ENCODE measurements at places on chromosomes 16 and 17.

DNA sequence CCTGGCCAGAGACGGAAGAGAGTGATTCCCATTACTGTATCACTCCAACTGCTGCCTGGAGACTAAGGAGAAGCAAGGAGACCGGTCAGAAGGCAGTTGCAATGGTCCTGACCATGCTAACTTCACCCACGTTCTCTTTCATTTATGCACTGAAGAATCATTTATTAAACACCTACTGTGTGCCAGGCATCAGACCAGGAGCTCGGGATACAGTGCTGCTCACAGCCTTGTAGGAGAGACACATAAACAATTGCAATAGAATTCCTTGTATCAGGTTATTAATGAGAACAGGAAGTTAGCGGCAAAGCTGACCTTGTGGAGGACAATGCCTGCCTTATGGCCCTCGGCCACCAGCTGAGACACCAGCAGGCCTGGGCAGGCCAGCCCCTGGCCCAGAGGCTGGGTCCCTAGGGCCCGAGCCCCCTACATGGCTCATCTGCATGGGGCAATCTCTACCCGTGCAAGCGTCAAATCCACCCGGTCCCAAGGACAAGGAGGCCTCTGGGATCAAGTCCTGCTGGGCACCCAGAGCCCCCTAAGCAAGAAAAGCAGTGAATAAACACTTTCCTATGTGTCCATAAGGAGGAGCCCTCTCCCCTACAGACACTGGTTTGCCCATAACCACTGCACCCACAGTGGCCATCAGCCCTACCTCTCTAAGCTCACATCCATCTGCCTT lies 8.6 kb upstream of the ENPP7 start:
- no peak for DNase-seq

DNA sequence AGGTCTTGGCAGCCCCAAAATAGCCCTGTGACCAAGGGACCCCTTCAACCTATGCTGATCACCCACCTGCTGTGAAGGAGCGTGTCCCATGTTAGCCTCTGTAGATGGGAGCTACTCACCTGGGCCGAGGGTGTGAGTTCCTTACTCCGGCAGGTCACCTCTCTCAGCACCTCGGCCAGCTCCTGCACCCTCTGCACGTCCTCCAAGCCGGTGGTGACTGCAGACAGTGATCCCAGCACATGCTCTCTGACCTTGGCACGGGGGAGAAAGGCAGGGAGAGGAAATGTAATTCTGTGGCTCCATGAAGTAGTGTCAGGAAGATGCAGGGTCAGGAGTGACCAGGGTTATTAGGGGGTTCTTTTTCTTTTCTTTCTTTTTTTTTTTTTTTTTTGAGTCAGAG lies 67.7 kb upstream of the BCO1 start:
- no peak for DNase-seq

DNA sequence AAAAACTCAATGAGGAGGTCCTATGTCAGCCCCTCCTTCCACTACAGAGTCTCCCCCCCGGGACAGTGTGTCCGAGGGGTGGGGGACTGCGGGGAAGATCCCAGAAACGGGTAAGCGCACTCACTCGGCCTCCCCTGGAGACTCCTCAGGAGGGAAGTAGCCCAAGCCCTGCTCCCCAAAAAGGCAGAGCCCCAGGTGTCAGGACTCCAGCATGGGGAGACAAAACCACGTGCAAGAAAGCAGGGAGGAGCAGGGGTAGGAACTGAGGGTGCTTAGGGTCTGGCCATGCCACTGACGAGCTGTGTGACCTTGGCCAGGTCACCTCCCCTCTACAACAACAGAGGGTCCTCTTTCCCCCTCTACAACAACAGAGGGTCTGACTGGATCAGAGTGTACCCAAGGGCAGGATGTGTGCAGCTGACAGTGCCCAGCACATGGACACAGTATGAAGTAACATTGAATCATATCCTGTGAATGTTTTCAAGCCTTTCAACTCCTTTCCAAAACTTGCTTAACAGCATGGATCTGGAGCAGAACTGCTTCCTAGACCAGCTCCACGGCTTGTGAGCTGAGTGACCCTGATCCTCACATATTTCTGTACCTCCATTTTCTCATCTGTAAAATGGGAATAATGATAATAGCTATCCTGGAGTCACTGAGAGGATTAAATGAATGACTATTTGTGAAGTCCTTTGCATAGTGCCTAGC lies 2.1 kb upstream of the NAGS start:
- DNase-seq, result no peak

- DNase-seq, result no peak
These were observed 405.0 kb downstream of the WWOX start for GRCh38 chr16:78504401-78504851.

GRCh38 chr16:12496186-12496585 lies 307.5 kb downstream of the CPPED1 start:
- no peak for DNase-seq

DNA sequence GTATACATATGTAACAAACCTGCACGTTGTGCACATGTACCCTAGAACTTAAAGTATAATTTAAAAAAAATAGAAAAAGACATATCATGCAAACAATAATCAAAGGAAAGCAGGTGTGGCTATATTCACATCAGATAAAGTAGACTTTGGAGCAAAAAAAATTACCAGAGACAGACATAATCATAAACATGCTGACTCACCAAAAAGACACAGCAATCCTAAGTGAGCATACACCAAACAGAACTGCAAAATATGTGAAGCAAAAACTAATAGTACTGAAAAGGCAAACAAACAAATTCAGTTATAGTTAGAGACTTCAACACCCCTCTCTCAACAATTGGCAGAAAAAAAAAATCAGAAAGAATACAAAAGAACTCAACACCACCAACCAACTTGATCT lies 29.9 kb downstream of the SHCBP1 start:
- no peak for DNase-seq

- no peak for DNase-seq
These were observed 15.0 kb downstream of the TRPV1 start for GRCh38 chr17:3594051-3594800.

- DNase-seq, result no peak
These were observed 11.3 kb upstream of the DHRS7C start for GRCh38 chr17:9802697-9803096.

DNA sequence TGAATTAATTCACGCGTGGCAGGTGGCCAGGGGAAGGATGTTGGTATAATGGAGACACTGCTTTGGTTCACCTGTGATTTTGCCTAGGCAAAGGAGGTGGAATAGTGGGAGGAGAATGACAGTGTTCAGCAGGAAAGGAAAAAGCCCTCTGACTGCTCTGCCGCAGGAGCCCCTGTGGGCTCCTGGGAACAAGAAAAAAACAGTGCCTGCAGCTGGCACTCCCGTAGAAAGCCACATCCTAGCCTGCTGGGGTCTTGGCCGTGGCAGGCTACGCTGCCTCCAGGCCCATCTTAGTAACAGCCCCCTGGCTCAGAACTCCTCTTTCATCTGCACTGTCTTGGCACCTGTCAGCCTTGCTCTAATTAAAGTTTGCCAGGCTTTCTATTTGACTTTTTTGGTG lies 20.6 kb downstream of the ADORA2B start:
- DNase-seq, result no peak

GRCh38 chr16:4936181-4936990 lies 562 bp downstream of the PPL start:
- no peak for DNase-seq

- DNase-seq, result peak; percentile 76
These were observed 9.0 kb upstream of the ZFP90 start for GRCh38 chr16:68529931-68530701.

GRCh38 chr16:58127033-58127556 lies 2.1 kb downstream of the CFAP20 start:
- peak; percentile 56 for DNase-seq

DNA sequence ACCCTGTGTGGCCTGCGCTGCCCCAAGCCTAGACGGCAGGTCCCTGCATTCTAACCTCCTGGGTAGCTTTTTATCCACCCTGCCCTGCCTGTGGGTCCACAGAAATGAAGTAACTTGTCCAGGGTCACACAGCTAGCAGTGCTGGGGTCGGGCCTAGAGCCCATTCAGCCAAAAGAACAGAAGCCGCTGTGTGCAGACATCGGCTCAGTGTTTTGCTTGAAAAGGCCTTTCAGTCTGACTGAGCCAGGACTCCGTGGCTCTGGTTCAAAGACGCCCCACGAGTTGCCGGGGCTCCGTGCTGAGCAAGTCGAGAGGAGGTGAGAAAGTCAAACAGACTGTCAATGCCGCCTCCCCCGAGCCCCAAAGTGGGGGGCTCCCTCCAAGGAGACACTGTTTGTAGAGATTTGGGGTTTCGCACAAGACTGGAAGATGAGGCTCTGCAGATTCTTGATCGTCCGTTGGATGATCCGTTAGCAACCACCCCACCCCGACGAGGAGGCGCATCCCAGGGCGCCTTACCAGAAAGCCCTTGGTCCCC lies 226.2 kb downstream of the NTN1 start:
- DNase-seq, result no peak

GRCh38 chr17:48498164-48498850 lies 32.5 kb downstream of the HOXB1 start:
- DNase-seq, result no peak

GRCh38 chr16:47317465-47318240 lies 143.2 kb downstream of the ITFG1 start:
- DNase-seq, result no peak

GRCh38 chr17:40463122-40463550 lies 19.9 kb downstream of the IGFBP4 start:
- no peak for DNase-seq

GRCh38 chr17:44530896-44531418 lies 26.3 kb upstream of the FZD2 start:
- DNase-seq, result no peak

GRCh38 chr16:17072104-17072503 lies 398.7 kb downstream of the XYLT1 start:
- DNase-seq, result no peak

GRCh38 chr16:70665806-70666735 lies 19.7 kb downstream of the IL34 start:
- no peak for DNase-seq

DNA sequence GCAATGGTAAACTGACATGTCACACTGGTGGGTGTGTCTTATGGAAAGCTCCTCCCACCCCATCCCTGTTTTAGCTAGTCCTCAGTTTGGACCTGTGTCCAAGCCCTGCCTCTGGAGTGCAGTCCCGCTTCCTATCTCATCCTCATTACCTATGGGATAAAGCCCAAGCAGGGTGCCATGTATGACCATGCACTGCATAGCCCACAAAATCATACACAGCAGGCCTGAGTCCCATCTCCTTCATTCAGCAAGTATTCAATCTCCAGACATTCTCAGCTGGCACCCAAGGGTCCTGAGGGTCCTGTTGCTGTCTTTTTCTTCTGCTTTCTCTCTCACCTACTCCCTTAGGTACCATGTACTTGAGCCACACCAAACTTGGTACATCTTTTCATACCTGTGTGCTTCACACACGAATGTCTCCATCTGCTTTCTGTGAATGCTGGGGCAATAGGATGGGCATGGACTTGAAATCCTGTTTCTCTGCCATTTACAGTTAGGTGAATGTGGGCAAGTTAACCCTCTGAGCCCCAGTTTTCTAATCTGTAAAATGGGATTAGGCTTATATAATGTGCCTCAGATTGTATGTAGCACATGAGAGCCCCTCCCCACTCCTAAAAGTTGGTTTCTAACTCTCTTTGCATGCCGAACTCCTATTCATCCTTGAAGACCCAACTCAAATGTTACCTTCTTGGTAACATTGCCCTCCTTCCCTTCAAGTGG lies 28.5 kb downstream of the TNS4 start:
- DNase-seq, result no peak

DNA sequence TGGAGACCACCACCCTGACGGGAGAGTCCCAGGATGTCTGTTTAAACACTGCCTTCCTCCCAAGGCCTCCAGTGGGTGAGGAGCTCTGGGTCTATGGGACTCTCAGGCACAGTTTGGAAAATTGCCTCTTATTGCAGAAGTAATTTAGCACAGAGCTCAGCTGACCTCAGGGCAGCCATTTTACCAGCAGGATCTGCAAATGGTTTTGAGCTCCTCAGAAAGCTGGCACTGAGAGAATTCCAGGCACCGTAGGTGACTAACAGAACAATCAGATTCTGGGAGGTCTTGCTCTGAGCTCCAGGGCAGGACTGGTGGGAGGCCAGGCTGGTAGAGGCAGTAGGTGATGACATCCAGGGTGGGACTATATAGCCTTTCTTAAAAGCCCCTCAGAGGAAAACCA lies 17.3 kb upstream of the C16orf74 start:
- no peak for DNase-seq

DNA sequence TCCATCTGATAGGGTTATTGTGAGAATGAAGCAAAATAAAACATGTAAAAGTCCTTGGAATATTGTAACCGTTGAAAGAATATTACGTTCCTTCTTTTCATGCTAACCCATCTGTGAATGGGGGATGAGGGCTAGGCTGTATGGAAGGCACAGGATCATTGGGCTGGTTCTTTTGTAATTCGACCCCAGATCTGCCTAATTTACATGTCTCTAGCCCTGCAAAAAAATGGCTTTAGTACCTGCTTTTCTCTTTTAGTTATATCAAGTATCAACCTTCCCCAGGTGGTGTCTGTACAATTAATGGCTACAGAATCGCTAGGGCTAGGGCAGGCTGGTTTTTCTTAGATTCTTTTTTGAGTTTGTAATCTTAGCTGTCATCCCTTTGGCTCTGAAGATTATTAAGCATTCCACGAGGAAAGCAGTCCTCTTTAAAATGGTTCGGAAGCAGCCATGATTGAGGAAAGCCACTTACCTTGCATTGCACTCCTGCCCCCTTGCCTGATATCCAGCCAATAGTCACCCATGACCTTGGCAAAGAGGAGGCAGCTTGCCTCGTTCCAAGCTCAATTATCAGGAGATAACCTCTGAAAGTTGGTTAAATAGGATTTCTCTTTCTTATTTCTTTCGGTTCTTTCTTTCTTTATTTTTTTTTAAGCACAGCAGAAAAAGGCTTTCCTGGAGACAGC lies 153.9 kb upstream of the ZKSCAN2 start:
- no peak for DNase-seq

DNA sequence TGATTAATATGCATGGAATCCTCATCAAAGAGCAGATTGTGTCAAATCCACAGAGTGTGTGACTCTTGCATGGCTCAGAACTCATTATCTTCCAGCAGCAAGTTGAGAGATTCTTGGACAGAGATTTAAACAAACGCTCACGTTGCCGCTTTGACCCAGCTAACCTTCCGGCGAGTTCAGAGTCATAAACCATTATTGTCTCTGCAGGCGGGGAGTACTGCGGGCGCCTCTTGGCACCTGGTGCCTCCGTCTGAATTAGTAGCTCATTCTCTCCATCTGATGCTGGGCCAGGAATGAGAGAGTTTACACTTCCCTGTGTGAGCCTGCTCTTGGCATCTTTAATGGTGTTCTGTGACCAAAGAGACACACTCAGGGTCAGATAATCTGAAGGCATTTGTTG lies 138.6 kb upstream of the WSCD1 start:
- DNase-seq, result no peak

DNA sequence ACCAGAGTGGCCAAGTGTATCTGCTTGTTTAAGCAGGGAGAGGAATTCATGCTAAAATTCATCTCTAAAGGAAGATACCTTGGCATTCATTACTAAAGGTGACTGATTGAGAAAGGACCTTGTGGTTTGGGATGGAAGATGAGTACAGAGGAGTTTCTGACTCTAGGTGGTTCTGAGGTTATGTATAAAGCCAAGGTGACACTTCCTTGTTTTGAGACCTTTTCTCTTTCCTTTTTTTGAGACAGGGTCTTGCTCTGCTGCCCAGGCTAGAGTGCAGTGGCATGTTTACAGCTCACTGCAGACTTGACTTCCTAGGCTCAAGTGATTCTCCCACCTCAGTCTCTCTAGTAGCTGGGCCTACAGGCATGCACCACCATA lies 9.1 kb downstream of the ABHD15 start:
- no peak for DNase-seq

- DNase-seq, result no peak
These were observed 366.2 kb upstream of the TNRC6C start for GRCh38 chr17:77592106-77592865.

- DNase-seq, result no peak
These were observed 306.3 kb downstream of the SOX9 start for GRCh38 chr17:72426948-72427760.
